Activated naive CD4-positive, alpha-beta T cell (primary cell): ENCODE measurements at places on chromosomes 3 and 15.

DNA sequence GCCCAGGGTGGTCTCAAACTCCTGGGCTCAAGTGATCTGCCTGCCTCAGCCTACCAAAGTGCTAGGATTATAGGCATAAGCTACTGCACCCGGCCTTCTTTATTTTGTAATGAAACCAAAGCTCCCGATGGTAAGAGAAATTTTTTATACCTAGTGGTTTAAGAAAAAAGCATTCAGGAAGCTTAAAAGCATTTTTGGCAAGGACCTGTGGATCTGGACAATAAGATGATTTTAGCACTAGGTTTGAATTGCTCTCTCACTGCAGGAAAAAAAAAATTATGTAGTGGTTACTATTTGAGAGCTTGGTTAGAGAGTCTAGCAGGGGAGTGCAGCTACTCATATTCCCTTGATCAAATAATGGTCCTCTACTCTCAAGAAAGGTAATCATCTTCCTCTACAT, 64.9 kb upstream of the PIK3R4 start:
- DNase-seq: no peak

DNA sequence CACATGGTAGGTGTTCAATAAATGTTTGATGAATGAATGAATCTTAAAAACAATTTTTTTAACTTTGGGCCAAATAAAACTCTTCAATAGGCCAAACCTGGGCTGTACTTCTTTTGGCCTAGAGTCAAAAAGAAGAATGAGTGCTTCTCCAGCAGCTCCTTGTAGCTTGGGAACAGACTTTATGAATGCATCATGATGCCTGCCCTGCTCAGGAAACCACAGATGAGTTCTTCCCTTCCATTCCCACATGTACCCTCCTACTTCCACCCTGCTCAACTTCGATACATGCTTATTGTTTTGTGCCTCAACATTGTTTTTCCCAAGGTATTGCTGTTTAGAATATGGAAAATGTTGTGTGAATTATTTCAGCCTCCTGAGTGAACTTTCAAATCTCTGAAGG, 87.0 kb downstream of the FILIP1L start:
- DNase-seq: no peak

DNA sequence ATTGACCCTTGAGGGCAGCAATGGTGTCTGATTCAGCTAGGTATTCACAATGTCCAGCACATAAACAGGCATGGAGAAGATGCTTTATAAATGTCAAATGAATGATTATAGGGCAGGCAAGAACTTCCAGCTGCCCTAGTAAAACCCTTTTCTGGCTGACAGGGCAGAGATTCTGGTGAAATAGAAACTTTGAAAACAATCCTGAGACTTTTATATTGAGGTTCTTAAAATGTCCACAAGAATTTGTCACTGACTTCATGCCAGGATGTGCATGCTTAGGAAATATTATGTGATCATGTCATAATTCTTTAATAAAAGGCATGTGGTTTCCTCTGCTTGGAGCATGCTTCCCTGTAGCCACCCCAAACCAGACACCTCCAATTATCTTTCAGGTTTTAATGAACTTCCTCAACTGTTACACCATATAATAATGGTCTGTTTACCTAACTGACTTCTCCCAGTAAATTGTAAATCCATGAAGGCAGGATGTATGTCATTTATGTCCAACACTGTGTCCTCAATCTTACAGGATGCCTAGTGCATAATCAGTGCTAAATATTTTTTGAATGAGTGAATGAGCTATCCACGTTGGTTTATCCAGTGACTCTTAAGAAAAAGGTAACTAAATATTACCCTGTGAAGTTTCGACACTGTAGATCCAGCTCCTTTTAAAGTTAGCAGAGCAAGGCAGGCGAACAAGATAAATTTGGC, 43.4 kb upstream of the CLRN1 start:
- no peak for DNase-seq

GRCh38 chr3:148034353-148034752, 625.2 kb downstream of the ZIC1 start:
- DNase-seq: no peak

DNA sequence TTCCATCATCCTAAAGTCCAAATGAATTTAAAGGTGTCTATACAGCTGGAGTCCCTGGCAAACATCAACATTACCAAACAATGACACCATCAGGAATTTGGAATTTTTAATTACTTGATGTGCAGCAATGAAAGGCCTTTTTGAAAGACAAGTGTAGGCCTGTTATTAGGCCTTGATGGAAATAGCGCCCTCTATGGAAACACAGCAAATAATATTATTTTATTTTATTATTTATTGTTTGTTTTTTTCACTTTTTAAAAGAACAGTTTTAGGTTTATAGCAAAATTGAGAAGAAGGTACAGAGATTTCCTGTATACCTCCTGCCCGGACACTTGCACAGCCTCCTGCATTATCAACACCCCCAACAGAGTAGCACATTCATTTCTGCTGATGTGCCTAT, 18.1 kb upstream of the OR5AC2 start:
- no peak for DNase-seq

- no peak for DNase-seq
These were observed 140.4 kb upstream of the CGNL1 start for GRCh38 chr15:57235873-57236272.

DNA sequence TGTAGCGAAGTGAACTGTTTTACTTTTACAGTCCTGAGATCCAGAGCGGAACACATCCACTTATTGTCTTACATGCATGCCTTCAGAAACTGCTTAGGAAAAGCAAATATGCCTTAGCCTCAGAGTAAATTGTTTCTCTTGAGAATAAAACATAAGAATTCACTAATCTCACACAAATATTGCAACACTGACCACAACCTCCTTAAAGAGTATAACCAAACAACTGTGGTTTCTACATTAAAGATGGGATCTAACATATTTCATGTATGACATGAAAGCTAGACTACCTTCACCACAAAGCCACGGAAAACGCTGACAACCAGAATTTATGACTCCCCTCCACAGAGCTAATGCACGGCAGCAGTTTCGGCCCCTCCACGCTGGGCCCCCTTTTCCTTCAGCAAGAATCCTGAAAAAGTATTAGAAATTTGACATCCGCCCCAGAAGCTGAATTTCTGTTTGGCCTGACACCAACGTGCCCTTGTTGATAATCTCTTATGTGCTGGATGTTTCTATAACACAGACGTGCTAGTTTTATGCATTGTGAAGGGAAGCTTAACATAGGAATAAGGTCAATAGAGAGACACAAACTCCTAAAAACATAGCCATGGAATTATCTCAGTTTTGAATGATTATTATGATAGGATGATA, 84.6 kb downstream of the GREM1 start:
- DNase-seq: no peak
